ENCODE measurements at places on chromosomes 3 and 15. TPM values are rescaled to one million over a fixed set of nuclear protein-coding genes. Genes with fewer than 3 reads are reported as not detected.
A peak's percentile ranks its signal among the peaks of the same experiment; 100 is the strongest.

SLC2A2 gene
- 0.03 TPM for total RNA-seq

XPC gene
- 8.6 TPM for total RNA-seq

SKOR1 gene
- total RNA-seq = 0.18 TPM

AMT gene
- total RNA-seq = 3.9 TPM

LYZL4 gene
- not detected for total RNA-seq

CCDC54 gene
- not detected for total RNA-seq

MASP1 gene
- total RNA-seq = not detected

IL17RD gene
- 0.13 TPM for total RNA-seq

CHL1 gene
- total RNA-seq = not detected

SIDT1 gene
- 4.8 TPM for total RNA-seq

NTRK3 gene
- not detected for total RNA-seq

CD86 gene
- not detected for total RNA-seq

XIRP1 gene
- total RNA-seq = not detected

GOLGA8O gene
- not detected for total RNA-seq

PLCH1 gene
- 1.9 TPM for total RNA-seq

KBTBD12 gene
- total RNA-seq = not detected

GRCh38 chr3:139718415-139718814, 40.6 kb upstream of the NMNAT3 start:
- DNase-seq = peak; percentile 50

DNA sequence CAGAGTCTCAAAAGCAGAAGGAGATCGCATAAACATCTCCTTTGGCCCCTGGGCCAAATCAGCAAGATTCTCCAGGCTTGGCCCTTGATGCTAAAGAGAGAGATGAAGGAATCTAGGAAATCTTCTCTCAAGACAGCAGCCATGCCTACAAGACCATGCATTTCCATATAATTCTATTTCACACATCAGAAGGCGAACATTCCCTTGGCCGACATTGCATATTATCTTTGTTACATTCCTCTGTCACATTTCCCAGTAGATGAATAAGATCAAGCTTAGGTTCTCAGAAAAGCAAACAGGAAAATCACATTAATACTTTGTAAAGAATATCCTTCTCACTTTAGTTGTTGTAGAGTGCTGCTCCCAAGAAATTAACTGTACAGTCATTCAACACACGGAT, 21.3 kb downstream of the GASK1A start:
- no peak for DNase-seq

DNA sequence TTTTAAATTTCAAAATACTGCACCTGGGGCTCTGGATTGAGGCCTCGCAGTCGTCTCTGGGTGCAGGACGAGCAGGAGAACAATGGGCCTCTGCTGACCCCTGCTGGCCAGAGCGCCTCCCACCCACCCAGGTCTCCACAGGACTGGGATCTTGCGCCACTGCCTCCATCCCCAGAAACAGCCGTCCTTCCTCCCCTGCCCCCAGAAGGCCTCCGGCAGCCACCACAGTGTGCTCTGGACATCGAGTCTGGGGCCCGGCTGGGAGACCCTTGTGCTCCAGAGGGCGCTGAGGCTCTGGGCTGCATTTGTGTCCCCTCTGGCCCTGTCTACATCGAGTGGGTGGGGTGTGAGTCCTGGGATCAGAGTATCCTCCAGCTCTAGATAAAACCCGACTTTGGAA, 6.7 kb upstream of the ACSBG1 start:
- DNase-seq = peak; percentile 93

DNA sequence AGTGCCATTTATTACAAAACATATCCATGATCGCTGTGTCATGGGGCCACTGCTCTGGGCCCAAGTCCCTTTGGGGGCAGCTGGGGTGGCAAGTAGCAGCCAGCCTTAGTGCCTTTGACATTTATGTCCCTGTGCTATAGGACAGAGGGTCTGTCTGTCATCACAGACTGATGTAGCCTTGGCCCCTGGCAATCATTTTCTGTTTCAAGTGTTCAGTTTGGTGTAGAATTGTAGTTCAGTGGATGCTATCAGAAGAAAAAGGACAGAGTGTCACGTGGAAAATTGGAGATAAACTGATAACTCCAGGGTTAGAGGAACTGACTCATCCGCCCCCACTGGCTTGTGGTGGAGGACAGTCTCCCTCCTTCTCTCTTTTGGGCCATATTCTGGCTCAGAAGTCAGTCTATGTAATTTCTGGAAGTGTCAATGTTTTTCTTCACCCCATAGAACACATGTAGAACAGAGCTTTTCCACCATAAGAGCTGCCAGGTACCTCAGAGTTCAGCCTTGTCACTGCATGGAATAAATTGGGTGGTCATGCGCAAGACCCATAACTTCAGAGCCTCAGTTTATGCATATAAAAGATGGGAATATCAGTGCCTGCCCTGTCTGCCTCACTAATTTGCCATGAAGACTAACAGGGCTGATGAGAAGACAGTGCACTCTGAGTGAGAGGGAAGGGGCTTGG, 4.5 kb upstream of the MRPS22 start:
- no peak for DNase-seq

DNA sequence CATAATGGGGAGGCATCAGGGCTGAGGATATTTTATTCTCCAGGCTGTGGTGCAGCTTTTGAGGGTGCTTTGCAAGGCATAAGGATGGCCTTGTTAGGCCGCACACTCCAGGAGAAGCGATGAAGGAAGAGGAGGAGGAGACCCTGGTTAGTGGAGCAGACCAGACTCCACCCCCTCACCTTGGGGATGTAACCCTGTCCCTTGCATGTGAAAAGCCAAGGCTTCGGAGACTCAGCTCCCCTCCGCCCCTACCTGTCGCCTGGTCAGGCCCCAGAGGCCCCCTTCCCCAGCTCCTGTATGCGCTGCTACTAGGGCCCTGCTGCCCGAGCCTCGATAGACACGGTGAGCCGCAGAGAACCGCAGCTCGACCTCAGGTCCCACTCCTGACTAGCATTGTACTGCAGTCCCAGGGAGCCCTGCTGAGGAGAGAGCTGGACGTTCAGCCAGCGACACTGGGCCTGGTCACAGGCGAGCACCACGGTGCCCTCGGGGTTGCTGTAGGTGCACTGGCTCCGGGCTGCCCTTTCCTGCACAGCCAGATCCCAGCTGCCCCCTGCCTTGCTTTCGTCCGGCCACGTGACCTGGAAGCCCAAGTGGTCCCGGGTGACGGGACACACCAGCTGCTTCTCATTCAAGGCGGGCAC, 10.2 kb downstream of the CPN2 start:
- DNase-seq = no peak

GRCh38 chr3:195546130-195546560, 3.0 kb upstream of the PPP1R2 start:
- DNase-seq = no peak

DNA sequence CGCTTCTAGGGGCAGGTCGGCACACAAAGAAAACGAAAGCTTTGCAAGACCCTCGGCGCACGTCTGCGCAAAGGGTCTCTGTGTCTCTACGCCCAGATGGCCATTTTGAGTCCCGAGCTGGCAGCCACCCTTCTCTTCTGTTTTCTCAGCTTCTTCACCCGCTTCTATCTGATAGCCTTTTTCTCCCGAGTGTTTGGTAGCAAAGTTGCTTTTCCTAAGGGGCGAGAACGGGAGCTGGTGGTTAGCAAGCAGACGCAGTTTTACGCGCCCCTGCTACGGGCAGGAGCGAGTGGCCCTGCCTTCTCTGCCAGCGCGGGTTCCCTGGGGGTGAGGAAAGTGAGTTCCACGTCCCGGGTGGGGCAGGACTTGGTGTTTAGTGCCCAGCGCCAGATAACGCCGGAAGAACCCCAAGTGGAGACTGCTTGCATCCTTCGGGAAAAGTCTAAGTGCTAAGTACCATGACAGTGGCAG, 2.9 kb upstream of the MKRN2 start:
- DNase-seq = no peak

DNA sequence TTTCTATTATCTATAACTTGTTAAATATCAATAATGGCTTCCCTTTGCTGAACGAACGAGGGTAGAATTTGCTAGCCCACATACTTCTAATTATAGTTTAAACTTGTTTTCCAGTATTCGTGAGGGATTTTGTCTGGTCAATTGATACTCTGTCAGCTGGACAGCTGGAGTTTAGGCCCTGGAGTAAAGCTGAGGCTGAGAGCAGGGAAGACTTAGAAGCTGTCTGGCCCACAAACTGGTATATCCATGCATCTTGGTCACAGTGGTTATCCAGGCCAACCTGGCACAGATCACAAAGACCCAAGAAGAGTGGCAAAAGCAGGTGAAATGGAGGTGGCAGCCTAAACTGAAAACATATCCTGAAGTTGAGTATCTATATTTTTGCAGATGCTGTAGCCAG, 19.3 kb downstream of the ARHGAP31 start:
- DNase-seq = no peak

DNA sequence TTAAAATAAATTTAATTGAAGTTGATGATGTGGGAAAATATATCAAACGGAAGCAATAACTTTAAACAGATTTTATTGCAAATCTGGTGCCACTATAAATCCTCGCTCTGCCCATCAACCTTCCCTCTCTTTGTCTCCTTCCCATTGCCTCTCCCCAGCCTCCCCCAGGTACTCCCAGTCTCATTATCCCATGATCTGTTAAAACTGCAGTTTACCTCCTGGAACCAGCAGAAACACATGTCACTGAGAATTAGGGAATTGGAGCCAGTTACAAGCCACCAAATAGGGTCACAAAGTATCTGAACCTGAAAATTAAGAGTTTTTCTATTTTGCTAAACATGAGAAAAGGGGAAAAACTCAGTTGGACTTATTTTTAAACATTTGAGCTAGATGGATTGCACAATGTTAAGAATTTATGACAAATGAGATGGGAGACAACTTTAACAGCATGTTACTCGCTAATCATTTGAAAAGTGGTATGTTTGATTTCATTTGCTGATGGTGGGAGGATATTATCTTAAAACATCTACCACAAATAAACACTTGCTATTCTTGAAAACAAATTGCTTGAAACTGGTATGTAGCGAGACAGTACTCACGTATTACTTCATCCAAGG, 2.4 kb downstream of the PLCH1 start:
- DNase-seq = no peak

DNA sequence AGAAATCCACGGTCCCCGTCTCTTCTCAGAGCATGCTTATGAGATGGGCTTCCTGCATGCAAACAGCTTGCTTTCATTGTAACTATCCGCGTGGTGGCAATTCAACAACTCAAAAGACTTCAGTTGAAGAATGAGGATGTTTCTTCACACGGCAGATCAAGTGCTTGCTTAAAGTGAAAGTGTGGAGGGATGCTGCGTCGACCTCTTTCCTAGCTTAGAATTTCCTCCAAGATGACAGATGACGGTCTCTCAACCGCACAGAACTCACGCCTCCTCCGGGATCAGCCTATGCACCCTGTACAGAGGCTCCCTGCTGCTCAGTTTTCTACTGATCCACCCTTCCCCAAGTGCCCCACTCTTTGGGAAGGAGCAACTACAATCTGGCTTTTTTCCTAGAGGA, 47.8 kb downstream of the PCSK6 start:
- no peak for DNase-seq

- DNase-seq = no peak
These were observed 72.2 kb downstream of the DLG1 start for GRCh38 chr3:197226179-197226578.

- DNase-seq = no peak
These were observed 41.5 kb downstream of the HRH1 start for GRCh38 chr3:11195721-11196332.

DNA sequence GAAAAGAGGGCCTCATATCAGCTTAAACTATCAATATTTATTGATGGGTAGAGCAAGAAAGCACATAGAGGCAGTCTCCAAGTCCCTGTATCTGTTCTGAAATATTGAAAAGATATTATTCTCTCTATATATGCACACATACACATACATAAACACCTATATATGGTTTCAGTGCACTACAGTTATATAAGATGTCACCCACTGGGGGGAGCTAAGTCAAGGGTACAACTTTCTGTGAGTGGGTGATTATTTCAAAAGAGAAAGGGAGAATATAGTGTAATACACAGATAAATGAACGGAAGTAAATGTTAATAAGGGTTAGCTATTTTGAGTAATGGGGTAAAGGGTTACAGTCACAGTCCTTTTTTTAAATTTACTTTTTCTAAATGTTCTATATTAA, 8.8 kb downstream of the SNTN start:
- DNase-seq = peak; percentile 10

DNA sequence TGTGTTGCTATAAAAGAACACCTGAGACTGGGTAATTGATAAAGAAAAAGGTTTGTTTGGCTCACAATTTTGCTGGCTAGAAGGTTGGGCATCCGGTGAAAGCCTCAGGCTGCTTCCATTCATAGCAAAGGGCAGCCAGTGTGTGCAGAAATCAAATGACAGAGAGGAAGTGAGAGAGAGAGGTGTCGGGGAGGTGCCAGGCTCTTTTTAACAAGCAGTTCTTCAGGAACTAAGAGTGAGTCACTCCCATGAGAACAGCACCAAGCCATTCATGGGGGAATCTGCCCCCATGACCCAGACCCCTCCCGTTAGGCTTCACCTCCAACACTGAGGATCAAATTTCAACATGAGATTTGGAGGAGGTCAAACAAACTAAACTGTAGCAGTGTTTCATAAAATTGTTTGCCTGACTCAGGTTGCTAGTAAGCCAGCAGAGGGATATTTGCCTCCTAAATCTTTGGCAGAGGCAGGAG, 4.5 kb upstream of the PARP15 start:
- peak; percentile 34 for DNase-seq

GRCh38 chr3:128813097-128813496, 66.3 kb upstream of the ACAD9 start:
- DNase-seq = no peak

GRCh38 chr15:64635499-64636495, 139.6 kb downstream of the RBPMS2 start:
- DNase-seq = peak; percentile 64

- DNase-seq = no peak
These were observed 72.0 kb downstream of the TFG start for GRCh38 chr3:100781301-100781700.

DNA sequence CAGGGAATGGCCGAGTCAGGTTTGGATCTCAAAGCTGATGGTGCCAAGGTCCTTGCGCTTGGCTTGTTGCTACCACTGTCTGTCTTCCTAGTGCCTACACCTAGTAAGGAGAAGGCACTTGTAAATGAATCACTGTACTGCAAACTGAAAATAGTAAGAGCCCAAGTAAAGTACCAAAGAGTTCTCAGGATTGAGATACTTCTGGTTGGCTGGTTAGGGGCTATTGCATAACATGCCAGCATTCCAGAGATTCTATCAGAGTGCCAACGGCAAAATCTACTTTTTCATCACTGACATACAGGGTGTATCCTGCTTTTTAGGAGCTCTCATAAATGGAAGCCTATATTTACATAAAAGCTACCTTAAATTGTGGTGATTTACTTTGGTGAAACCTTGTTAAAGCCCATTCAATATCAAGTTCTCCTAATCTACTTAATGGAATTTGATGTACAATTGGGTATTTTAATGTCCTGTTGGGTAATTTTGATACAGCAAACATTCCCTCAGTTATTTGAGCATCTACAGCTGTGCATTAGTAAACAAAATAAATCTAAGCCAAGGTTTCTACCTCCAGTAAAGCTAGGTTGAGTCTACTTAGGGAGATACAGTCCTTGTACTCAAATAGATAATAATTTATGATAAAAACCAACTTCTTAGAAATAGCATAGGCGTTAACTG, 30.7 kb upstream of the CHD2 start:
- DNase-seq = no peak

- no peak for DNase-seq
These were observed 246.8 kb downstream of the NLGN1 start for GRCh38 chr3:173644086-173645082.

Measured in HT-29 (cell line).